ENCODE measurements at places on chromosomes 12 and 14. TPM values are rescaled to one million over a fixed set of nuclear protein-coding genes. Genes with fewer than 3 reads are reported as not detected.

DNA sequence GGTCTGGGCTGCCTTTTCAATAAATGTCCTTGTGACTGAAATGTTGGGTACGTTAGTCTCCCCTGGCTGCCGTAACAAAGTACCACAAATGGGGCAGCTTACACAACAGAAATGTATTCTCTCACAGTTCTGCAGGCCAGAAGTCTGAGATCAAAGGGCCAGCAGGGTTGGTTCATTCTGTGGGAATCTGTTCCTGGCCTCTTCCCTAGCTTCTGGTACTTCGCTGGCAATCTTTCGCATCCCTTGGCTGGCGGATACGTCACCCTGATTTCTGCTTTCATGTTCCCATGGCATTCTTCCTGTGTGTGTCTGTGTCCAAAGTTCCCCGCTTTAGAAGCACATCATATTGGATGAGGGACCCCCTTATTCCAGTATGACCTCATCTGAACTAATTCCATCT is 95.8 kb upstream of the NCOR2 start:
- no peak for DNase-seq

DNA sequence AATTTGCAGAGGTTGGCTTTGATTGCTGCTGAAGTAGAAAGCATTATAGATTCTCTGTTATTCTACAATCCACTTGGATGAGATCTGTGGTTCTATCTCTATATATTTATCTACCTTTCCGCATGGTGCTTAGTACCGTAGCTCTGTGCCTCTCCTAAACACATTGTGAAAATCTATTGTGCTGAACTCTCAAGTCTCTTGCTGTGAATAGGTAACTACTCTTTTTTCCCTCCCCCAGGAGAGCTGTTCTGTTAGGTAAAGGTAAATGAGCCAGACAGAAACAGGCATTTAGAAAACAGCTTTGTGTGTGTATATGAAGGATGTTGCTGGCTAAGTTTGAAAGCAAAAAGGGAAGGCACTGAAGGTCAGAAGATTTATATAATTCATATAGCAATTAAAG is 112.6 kb downstream of the BRMS1L start:
- no peak for DNase-seq

GRCh38 chr12:75784591-75784990 is 247.0 kb downstream of the PHLDA1 start:
- no peak for DNase-seq

GRCh38 chr14:64696355-64696857 is 7.8 kb upstream of the PLEKHG3 start:
- no peak for DNase-seq

GRCh38 chr14:106395456-106396050 is 869.2 kb downstream of the TMEM121 start:
- no peak for DNase-seq

DNA sequence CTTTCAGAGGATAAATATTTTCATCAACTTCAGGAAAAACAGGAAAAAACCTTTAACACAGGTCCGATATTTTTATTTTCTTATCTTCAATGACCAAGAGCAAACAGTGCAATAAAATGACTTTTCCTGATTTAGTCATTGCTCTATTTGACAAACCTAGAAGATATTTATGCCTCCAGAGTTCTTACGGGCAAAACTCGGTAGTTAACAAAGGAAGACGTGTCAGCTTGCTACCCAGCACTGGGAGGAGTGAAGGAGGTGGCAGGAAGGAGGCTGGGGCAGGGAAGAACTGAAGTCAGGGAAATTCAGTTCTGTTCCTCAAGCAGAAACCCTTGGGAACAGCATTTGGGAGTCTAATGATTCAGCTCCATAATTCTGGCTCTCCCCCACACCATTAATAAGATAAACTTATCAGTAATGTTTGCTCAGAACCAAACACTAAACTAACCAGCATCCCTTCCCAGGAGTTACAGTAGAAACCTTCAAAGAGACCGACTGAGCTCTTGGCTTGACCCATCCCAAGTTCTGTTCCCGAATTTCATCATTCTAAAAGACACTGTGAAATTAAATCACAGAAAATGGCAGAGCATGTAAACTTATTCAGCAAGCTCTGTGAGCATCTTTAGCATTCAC is 163.3 kb downstream of the APAF1 start:
- DNase-seq: no peak

Gene CCDC184
- total RNA-seq: 0.11 TPM

Gene APOF
- not detected for total RNA-seq
